ENCODE measurements at places on chromosomes 6 and 20.

DNA sequence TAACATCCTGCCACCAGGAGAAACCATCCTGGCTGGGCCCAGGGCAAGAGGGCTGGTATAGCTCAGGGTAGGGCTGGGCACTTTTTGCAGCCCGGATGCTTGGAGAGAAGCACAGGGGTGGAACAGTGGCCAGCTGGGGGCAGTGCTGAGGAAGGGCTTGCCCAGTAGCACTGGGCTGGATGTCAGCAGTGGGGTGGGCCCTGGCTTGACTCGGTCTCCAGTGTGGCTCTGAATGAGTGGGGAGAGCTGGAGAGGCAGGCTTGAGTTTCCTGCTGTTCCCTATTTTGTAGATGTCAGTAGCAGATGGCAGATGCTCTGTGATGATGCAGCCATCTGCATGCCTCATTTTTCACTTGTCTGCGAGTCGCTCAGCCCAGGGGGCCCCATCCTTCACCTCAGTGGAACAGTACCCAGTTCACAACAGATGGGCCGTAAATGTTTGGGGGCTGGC, 56.3 kb upstream of the TULP1 start:
- DNase-seq = no peak

- no peak for DNase-seq
Observed at GRCh38 chr6:104589940-104590339, 269.8 kb downstream of the HACE1 start.

GRCh38 chr6:34246563-34247391, 2.0 kb downstream of the SMIM29 start:
- peak; percentile 35 for DNase-seq

DNA sequence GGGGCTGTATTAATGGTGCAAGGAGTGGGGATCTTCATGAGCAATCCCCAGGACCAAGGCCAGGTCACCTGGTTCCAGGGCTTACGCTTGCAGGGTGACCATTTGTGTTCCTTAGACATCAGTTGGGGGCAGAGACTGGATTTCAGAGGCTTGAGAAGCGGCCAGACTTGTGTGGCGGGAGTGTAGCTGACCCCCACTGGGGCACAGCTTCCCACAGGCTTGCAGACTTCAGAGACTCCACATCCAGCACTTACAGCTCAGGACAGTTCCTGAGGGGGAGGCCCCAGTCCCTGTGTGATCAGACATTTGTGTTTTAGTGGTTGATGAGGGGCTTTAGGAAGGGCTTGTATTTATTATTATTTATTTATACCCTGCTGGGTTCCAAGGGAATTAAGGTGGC, 15.3 kb downstream of the TJAP1 start:
- no peak for DNase-seq
